Fibroblast of lung (primary cell): ENCODE measurements at places on chromosomes 16 and 17. TPM values are rescaled to one million over a fixed set of nuclear protein-coding genes. Genes with fewer than 3 reads are reported as not detected.

NPIPA5 gene
- total RNA-seq, result 3.1 and 8.6 TPM in 2 replicates

TLE7 gene
- not detected in 2 replicates for total RNA-seq

GRCh38 chr17:34619687-34620217, 40.4 kb downstream of the TMEM132E start:
- no peaks in the 10 kb centered on the region for H3K4me1 ChIP-seq
- DNase-seq, result no peak
- H3K4me3 ChIP-seq, result no peak overlapping the region
- H3K27ac ChIP-seq, result no peak overlapping the region
- no peaks in the 10 kb centered on the region for H3K36me3 ChIP-seq

DNA sequence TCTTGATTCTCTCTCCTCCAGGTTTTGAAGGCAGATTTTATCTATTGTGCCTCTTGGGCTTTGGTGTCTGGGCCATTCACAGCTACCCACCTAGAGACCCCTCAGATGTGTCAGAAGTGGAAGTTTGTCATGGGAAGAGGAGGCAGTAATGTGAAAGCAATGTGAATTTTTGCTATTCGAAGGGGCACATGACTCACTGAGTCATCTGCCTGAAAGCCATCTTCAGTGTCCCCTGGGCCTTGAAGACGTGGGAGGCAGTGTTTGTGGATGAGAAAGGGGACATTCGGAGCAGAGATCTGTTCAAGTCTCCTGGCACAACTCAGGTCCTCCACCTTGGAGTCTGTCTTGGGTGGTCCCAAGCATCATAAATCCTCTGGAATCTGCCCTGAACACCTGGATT, 530.2 kb downstream of the NPIPA7 start:
- no peaks in the 10 kb centered on the region for H3K4me1 ChIP-seq
- H3K27me3 ChIP-seq, result no peaks in the 10 kb centered on the region
- no peak overlapping the region for H3K27ac ChIP-seq
- DNase-seq, result no peak
- no peaks in the 10 kb centered on the region for H3K36me3 ChIP-seq

GPR142 gene
- total RNA-seq, result not detected in 2 replicates

- peak; percentile 58 for DNase-seq
- H3K4me1 ChIP-seq, result peaks cover 6% of the 10 kb centered on the region
- peak overlapping the region; percentile 23 for H3K27ac ChIP-seq
- no peaks in the 10 kb centered on the region for H3K27me3 ChIP-seq
Measured at GRCh38 chr17:41975099-41976083, 8.8 kb downstream of the CNP start.

- no peaks in the 10 kb centered on the region for H3K36me3 ChIP-seq
- no peaks in the 10 kb centered on the region for H3K27me3 ChIP-seq
- peak overlapping the region; percentile 32 for H3K27ac ChIP-seq
- H3K4me1 ChIP-seq, result peaks cover 11% of the 10 kb centered on the region
- peak; percentile 75 for DNase-seq
- H3K4me3 ChIP-seq, result no peak overlapping the region
Measured at GRCh38 chr17:59756236-59756818, 48.9 kb downstream of the VMP1 start.

DNA sequence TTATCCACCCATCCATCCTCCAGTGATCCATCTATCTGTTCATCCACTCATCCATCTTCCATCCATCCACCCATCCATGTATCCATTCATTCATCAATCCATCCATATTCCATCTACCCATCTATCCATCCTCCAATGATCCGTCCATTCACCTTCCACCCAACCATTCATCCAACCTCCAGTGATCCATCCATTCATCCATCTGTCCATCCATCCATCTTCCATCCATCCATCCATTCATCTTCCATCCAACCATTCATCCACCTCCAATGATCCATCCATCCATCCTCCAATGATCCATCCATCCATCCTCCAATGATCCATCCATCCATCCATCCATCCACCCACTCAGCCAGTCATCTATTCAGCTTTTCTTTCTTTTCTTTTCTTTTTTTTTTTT, 156.5 kb upstream of the WSCD1 start:
- no peak overlapping the region for H3K4me3 ChIP-seq
- no peaks in the 10 kb centered on the region for H3K36me3 ChIP-seq
- no peaks in the 10 kb centered on the region for H3K27me3 ChIP-seq
- H3K27ac ChIP-seq, result no peak overlapping the region

- no peak overlapping the region for H3K4me3 ChIP-seq
- DNase-seq, result peak; percentile 67
- no peaks in the 10 kb centered on the region for H3K4me1 ChIP-seq
- no peaks in the 10 kb centered on the region for H3K27me3 ChIP-seq
Measured at GRCh38 chr16:74556375-74556922, 50.5 kb downstream of the GLG1 start.

CDK10 gene
- total RNA-seq, result 37.5 and 41.9 TPM in 2 replicates

TBC1D3E gene
- total RNA-seq, result not detected in 2 replicates

DNA sequence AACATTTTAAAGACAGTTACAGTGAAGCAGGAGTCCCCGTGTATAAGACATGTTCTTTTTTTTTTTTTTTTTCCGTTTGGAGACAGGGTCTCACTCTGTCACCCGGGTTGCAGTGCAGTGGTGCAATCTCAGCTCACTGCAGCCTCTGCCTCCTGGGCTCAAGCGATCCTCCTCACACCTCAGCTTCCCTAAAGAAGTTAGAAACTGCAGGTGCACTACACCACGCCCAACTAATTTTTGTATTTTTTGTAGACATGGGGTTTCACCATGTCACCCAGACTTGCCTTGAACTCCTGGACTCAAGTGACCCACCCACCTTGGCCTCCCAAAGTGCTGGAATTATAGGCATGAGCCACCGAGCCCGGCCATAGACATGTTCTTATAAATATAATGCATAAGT, 3.0 kb downstream of the EVI2B start:
- H3K27ac ChIP-seq, result no peak overlapping the region
- H3K4me1 ChIP-seq, result no peaks in the 10 kb centered on the region
- DNase-seq, result no peak
- no peaks in the 10 kb centered on the region for H3K27me3 ChIP-seq

GRCh38 chr16:31050280-31051030, 17.1 kb downstream of the STX4 start:
- H3K27ac ChIP-seq, result no peak overlapping the region
- no peak overlapping the region for H3K4me3 ChIP-seq
- peak; percentile 14 for DNase-seq
- no peaks in the 10 kb centered on the region for H3K36me3 ChIP-seq
- peaks cover 7% of the 10 kb centered on the region for H3K4me1 ChIP-seq

GRCh38 chr17:61414141-61414935, 14.7 kb downstream of the TBX2 start:
- H3K4me3 ChIP-seq, result no peak overlapping the region
- no peaks in the 10 kb centered on the region for H3K27me3 ChIP-seq
- H3K36me3 ChIP-seq, result peaks cover under 1% of the 10 kb centered on the region
- peaks cover 33% of the 10 kb centered on the region for H3K4me1 ChIP-seq
- no peak for DNase-seq

DNA sequence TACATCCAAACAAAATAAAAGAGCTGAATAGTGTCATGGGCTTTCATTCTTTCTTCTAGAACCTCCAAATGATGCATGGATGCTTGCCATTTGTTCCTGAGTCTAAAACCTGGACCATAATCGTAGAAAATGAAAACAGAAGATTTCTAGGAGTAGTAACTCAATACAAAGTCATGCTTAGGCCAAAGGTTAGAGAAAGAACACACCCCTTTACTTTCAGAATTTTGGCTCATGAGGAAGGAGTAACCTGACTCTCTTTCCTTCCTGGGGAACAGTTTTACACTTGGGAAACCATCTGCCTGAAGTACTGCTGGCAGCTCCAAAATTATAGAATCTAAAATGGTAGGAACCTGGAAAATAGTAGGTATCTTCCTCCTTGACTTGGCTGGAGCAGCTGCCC, 137.2 kb downstream of the SNX11 start:
- H3K27me3 ChIP-seq, result no peaks in the 10 kb centered on the region
- no peaks in the 10 kb centered on the region for H3K36me3 ChIP-seq
- peaks cover 17% of the 10 kb centered on the region for H3K4me1 ChIP-seq
- DNase-seq, result peak; percentile 45
- H3K4me3 ChIP-seq, result no peak overlapping the region

GRCh38 chr17:39603304-39604016, 4.3 kb downstream of the NEUROD2 start:
- no peaks in the 10 kb centered on the region for H3K4me1 ChIP-seq
- H3K36me3 ChIP-seq, result no peaks in the 10 kb centered on the region
- H3K4me3 ChIP-seq, result no peak overlapping the region
- peaks cover 86% of the 10 kb centered on the region for H3K27me3 ChIP-seq
- H3K27ac ChIP-seq, result no peak overlapping the region
- DNase-seq, result no peak

CYBA gene
- 124 and 130 TPM in 2 replicates for total RNA-seq

DNA sequence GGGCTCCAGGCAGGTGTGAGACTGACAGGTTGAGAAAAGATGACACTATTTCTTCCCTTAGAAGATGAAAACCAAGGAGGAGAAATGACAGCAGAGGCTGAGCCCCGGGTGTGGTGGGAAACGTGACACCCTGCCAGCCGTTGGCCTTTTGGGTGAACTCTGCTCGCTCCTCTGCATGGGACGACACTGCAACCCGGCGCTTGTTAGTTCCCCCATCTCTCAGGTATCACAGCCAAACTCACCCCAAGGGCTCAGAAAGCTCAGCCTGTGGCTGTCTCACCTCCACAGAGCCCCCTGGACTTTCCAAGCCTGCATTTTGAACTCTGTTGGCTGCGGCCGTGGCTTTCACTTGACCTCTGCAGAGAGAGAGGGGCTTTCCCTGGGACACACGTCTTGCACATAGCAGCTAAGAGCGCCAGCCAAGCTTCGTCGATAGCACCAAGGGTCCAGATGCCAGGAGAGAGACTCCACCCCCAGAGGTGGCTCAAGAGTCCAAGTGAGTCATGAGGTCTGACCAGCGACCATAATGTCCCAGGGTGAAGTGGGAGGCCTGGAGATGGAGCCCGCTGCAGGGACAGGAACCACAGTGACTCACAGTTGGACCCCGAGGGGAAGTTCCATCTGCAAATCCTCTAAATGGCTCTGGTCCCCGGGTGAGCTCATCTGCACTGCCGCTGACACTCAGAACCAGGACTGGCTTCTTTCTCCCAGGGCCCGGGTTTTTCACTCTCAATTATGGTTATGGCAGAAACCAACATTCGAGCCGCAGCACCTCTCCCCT, 301.9 kb downstream of the SOX9 start:
- DNase-seq, result peak; percentile 95
- H3K36me3 ChIP-seq, result no peaks in the 10 kb centered on the region
- H3K4me1 ChIP-seq, result peaks cover 12% of the 10 kb centered on the region
- no peak overlapping the region for H3K4me3 ChIP-seq
- H3K27me3 ChIP-seq, result no peaks in the 10 kb centered on the region
- H3K27ac ChIP-seq, result peak overlapping the region; percentile 11

CLEC10A gene
- total RNA-seq, result not detected in 2 replicates

AARS1 gene
- total RNA-seq, result 440 and 596 TPM in 2 replicates

DNA sequence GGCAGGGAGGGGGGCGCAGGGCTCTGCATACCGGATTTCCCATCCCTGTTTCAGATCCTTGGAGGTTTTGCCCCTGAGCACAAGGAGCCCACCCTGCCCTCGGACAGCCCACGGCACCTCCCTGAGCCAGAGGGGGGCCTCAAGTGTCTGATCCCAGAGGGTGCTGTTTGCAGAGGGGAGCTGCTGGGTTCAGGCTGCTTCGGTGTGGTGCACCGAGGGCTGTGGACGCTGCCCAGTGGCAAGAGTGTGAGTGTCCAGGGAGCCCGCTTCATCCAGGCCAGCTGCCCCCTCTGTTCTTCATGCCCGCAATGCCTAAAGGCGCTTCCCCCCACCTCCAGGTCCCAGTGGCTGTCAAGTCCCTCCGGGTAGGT, 2.5 kb downstream of the TNK1 start:
- peaks cover 7% of the 10 kb centered on the region for H3K4me1 ChIP-seq
- H3K27me3 ChIP-seq, result peaks cover 28% of the 10 kb centered on the region
- H3K27ac ChIP-seq, result no peak overlapping the region
- H3K36me3 ChIP-seq, result no peaks in the 10 kb centered on the region
- no peak for DNase-seq

DNA sequence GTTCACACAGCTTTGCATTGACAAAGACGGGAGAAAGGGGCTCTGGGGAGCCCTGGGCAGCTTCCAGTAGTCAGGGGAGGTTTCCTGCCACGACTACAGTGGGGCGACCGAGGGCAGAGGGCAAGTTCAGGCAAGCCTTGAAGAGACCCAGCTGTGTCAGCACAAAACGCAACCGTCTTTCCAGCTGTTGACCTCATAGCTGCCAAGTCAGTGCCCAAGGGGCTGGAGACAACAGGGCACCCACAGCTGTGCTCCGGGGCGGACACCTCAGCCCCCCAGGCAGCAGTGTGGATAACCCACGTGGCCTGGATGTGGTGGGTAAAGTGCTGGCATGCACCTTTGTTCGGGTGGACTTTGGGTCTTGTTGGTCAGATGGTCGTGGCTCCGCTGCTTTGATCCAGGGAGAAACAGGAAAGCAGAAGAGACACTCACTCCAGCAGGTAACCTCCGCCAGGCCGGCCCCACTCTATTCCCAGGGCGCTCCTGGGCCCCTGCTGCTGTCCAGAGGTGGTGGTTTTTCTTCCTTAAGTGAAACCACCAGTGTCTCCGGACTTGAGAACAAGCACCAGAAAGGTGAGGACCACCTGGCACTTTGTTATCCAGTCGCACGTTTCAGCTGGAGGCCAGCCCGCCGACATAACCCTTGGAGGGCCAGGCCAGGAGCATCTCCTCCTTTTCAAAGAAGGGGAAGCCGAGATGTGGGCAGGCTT, 17.6 kb upstream of the CBX2 start:
- H3K36me3 ChIP-seq, result no peaks in the 10 kb centered on the region
- H3K27me3 ChIP-seq, result no peaks in the 10 kb centered on the region
- no peak overlapping the region for H3K27ac ChIP-seq
- DNase-seq, result no peak

CLEC19A gene
- total RNA-seq, result not detected in 2 replicates

CHST5 gene
- total RNA-seq, result under 0.01 TPM in 1 of 2 replicates, not detected in the other

GRCh38 chr16:70402916-70403659, 35.8 kb downstream of the ST3GAL2 start:
- H3K36me3 ChIP-seq, result peaks cover 4% of the 10 kb centered on the region
- peaks cover 10% of the 10 kb centered on the region for H3K4me1 ChIP-seq
- DNase-seq, result peak; percentile 51
- no peaks in the 10 kb centered on the region for H3K27me3 ChIP-seq
- no peak overlapping the region for H3K27ac ChIP-seq
- no peak overlapping the region for H3K4me3 ChIP-seq
